Stimulated activated CD4-positive, alpha-beta T cell treated with anti-CD3 and anti-CD28 coated beads, Interleukin-1b, Interleukin-23, amount 100 ng/mL, for 1 hour (primary cell): ENCODE measurements at places on chromosomes 3 and 15.

- DNase-seq = no peak
Measured at GRCh38 chr3:16888356-16888755, 3.6 kb downstream of the PLCL2 start.

- no peak for DNase-seq
Measured at GRCh38 chr3:162170581-162170980, 674.0 kb downstream of the OTOL1 start.

DNA sequence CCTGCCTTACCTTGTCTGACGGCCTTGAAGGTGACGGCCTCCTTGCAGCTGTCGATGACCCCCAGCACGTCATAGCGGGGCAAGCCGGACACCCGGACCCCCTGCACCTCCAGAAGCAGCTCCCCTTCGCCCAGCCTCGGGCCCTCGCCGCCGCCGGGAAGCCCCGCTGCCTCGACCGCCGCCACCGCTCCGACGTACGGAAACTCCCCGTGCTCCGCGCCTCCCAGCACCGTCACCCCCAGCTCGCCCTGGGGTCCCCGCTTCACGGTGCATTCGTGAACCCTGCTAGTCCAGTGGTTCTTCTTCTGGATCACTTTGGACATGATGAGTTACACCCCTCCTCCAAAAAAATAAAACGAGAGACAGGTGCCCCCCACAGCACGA, 740 bp downstream of the MAGI1 start:
- DNase-seq = no peak

DNA sequence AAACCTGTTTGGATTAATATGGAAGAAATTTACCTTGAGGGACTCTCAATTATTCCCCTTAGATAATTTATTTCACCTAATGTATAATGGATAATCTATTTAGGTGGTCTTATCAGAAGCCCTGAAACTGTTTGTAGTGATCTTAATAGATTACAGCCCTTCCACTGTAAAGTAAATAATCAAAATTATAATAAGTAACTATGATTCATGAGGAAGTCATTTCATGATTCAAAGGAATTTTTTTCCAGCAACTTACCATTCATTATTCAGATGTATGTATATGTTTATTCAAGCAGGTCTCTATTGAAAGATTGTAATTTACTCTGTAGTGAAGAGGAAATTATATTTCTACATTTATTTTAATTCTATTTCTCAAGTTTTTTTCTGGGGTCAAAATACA, 250.6 kb upstream of the ROBO1 start:
- no peak for DNase-seq

DNA sequence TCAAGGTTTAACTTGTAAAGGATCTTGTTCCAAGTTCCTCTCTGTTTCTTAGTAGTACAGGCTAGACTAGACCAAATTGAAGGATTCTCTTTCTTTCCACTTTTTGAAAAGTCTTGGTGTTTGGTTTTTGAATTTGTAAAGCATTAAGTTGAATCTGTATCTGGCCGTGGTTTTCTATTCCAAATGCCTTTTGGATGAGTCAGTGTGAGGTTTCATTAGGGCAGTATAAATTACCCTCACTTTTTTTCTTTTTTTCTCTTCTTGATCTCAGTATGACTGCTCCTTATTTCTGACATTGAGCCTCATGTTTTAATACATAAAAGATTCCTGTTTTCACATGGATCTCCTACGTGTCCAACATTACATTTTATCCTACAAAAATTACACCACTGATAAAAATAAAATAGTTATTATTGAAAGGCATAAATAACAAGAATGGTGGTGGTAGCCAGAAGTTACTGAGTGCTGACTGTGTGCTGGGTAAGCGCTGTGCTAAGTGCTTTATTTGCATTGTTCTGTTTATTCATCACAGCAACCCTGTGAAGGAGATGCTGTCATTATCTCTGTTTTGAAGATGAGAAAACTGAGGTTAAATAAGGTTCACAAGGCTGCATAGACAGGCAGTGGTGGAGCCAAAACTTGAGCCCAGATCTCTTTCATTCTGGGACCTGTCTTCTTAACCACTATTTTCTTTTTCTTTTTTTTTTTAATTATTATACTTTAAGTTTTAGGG, 48.3 kb downstream of the MITF start:
- no peak for DNase-seq

DNA sequence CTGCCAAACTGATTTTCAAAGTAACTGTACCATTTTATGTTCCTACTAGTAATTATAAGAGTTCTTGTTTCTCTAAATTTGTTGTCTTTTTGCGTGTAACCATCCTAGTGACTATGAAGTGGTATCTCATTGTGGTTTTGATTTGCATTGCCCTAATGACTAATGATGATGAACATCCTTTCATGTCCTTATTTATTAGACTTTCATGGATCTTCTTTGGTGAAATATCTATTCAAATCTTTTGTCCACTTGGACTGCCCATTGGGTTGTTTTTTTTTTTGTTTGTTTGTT, 3.6 kb downstream of the OXSR1 start:
- no peak for DNase-seq

DNA sequence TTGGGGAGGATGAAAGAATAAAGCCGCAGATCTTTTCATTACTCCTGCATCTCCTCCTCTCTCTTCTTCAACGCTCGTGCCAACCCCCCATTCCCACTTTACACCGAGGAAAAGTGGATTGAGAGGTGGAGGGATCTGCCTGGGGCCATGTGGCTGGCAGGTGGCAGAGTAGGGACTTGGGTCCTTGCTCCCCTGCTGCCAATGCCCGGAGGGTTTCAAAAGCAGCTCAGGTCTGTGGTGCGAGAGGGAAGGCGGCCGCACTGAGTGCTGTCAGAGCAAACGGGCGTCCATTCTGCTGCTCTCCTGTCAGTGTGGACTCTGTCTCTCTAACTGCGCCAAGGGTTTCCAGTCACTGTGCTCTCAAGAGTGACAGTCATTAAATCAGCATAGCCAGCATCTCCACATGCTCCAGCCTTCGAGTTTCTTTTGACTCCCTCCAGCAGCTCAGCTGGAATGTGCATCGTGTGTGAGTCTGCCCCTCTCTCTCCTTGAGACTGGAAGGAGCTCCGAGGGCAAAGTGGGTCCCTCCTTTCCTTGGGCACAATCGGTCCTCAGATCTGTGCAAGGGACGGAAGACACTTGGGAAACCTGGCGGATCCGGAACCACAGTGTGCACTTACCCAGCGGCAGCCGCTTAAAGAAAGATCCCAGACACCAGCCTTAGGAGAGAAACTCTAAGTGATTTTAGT, 68.6 kb downstream of the VGLL4 start:
- DNase-seq = no peak

DNA sequence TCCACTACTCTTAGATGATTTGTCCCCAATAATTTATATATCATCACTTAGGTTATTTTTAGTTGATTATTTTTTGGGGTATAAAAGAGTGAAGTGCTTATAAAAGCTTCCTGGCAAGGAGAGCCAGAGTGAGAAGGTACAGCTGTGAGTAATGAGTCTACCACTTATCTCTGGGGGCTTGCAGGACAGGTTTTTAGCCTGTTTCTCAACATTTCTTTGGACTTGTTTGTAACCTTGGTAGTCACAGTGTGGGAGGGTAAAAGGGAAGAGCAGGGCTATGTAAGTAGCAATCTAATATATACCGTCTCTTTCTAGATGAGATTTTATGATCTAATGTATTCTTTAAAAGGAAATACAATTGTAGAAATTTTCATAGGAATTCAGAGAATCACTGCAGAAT, 321.3 kb upstream of the GOLIM4 start:
- no peak for DNase-seq

DNA sequence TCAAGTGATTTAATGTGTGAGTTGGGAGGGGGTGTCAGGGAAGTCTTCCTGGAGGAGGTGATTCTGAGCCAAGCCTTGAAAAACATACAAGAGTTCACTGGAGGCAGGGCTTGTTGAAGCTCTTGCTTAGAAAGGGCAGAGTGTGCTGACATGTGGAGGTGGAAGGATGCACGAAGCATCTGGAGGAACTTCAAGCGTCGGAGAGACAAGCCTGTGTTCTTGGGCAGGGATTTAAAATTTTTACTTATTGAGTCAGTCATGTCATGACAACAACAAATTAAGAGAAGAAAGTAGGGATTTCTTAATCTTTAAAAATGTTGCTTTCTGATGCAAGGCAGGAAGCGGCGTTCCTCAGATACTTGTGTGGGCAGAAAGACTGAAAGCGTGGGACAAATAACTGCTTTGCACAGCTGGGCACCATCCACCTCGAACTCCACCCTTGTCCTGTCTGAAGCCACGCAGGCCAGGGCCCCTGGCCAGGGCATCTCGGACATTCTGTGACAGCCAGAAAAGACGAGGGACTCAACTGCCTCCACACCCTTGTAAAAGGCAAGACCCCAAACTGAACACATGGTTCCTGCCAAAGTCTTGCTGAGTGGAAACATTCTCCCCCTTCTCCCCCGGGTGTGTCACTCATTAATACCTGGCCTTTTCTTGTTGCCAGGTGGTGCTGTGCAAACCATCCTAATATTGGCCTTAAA, 6.9 kb upstream of the IL16 start:
- no peak for DNase-seq

- no peak for DNase-seq
Measured at GRCh38 chr3:187291512-187292132, at the start of gene MASP1. MASP1 (minus strand) TSS chr3:187291737; CDS start chr3:187291632, 105 bp downstream.

DNA sequence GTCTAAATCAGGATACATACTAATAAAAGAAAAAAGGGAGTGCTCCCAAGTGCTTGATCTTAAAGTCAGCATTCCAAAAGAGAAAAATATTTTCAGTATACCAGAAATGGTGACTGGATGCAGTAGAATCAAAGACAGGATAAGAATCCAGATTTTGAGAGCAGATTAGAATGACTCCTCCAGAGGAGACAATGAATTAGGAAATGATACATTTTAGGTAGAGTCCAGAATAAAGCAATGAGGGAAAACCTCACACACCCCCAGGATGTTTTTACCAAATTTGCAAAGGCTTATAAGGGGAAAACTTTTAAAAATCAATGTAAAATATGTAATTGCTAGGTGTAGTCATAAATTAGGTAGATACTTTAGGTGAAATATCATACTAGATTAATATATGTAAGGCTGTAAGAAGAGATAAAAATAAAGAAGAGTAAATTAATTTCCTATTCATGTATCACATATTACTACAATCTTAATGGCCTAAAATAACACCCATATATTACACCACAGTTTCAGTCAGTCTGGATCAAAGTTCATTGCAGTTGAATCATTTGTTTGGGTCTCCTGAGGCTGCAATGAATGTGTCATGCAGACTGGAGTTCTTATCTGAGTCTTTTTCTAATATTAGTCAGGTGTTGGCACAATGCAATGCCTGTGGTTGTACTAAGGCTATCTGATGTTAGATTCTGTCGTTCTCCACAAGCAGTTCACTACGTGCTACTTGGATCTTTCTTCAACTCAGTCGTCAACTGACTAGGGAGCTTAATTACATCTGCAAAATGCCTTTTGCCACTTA, 547.8 kb upstream of the EPHA6 start:
- no peak for DNase-seq

- no peak for DNase-seq
Measured at GRCh38 chr3:13584901-13585300, 36.0 kb downstream of the FBLN2 start.

GRCh38 chr3:76565496-76566210, 474.2 kb upstream of the ROBO2 start:
- DNase-seq = no peak

GRCh38 chr3:7543294-7543880, 682.5 kb downstream of the GRM7 start:
- no peak for DNase-seq

GRCh38 chr3:157127831-157128767, 31.8 kb downstream of the CCNL1 start:
- no peak for DNase-seq

GRCh38 chr3:23646184-23646920, 159.4 kb upstream of the UBE2E1 start:
- DNase-seq = no peak

- no peak for DNase-seq
Measured at GRCh38 chr15:29669823-29670222, 152.4 kb downstream of the TJP1 start.

DNA sequence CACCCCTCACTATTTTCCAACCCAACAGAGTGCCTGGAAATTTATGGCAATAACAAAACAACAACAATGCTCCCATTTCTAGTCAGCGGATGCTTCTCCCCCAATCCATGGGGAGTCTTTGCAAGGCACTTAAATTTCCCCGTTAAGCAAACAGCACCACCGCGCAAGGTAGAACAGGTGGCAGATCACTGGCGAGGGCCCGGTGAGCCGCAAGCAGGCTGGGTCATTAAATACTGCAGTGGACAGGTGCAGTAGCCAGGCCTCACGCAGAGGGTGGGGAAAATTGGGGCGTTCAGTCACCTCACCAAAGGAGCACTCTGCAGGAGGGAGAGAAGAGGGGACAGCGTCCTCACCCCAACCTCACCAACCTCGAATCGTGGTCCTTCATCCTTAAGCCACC, 147.5 kb downstream of the NTRK3 start:
- no peak for DNase-seq

GRCh38 chr15:39885099-39885777, 34.8 kb downstream of the GPR176 start:
- no peak for DNase-seq

- DNase-seq = no peak
Measured at GRCh38 chr15:86125775-86126174, 46.1 kb downstream of the AGBL1 start.

GRCh38 chr3:10508619-10509260, 3.4 kb upstream of the ATP2B2 start:
- DNase-seq = no peak

DNA sequence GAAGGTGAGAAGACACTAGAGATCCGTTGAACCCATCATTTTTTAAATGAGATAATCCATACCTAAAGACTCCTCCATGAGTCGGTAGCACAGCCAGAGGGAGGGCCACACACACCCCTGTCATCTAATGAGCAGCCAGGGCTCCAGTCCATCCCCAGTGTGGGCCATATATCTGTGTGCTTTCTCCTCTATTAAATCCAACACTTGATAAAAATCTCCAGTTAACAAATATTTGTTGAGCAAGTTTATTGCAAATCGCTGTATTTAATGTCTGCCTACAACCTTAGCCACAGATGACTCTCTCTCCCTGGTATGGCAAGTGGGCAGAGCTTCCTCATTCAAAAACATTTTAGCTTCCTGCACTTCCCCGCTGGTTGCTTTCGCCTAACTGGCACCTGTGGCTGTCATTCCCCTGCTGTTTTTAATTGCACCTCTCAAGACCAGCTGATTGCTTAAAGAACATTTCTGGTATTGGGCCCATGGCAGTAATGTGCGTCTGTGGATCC, 82.8 kb downstream of the SMAD3 start:
- DNase-seq = no peak

- DNase-seq = no peak
Measured at GRCh38 chr15:59993950-59994401, 10.1 kb upstream of the FOXB1 start.

GRCh38 chr3:14890476-14890875, 56.9 kb upstream of the NR2C2 start:
- DNase-seq = no peak
